ENCODE measurements at places on chromosomes 1 and 21.

DNA sequence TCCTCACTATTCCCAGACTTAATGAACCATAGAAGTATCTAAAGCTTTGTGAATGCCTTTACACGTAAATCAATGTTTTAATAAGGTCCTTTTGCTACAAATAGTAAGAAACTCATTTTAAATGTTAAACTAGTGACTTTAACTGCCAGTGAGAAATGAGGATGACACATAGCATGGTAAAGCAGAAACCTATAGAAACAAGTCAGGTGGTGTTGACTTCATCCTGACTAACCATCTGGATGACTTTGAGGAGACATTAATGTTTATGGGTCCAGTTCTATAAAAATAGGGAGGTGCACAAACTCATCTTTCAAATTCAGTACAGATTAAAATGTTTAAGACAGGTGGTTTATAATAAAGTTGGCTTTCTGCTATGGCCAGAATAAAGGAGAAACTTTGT lies 85.4 kb downstream of the COLGALT2 start:
- no peak for DNase-seq

- DNase-seq: no peak
Observed at GRCh38 chr1:13949546-13949945, 249.6 kb downstream of the PRDM2 start.

- no peak for DNase-seq
Observed at GRCh38 chr1:243546457-243546856, 290.6 kb downstream of the SDCCAG8 start.

GRCh38 chr1:14930247-14930965 lies 223.1 kb upstream of the TMEM51 start:
- DNase-seq: no peak

DNA sequence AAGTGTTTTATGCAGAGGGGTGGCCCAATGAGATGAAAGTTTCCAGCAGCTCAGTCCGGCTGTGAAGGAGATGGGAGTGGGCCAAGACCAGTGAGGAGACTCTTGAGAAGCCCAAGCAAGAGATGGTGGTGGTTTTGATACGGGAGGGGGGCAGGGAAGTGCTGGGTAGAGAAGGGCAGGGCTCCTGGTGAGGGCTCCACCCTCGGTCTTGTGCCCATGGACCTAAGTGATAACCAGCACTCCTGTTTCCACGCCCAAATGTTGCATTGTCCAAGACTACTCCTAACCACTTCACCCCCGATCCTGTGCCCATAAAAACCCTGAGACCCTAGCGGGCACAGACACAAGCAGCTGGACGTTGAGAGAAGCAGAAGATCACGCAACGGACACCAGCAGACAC lies 140.9 kb downstream of the MIS18A start:
- no peak for DNase-seq

GRCh38 chr1:152479792-152480595 lies 30.6 kb upstream of the LCE5A start:
- DNase-seq: peak; percentile 68

- no peak for DNase-seq
Observed at GRCh38 chr1:38571726-38572125, 287.8 kb downstream of the RRAGC start.

DNA sequence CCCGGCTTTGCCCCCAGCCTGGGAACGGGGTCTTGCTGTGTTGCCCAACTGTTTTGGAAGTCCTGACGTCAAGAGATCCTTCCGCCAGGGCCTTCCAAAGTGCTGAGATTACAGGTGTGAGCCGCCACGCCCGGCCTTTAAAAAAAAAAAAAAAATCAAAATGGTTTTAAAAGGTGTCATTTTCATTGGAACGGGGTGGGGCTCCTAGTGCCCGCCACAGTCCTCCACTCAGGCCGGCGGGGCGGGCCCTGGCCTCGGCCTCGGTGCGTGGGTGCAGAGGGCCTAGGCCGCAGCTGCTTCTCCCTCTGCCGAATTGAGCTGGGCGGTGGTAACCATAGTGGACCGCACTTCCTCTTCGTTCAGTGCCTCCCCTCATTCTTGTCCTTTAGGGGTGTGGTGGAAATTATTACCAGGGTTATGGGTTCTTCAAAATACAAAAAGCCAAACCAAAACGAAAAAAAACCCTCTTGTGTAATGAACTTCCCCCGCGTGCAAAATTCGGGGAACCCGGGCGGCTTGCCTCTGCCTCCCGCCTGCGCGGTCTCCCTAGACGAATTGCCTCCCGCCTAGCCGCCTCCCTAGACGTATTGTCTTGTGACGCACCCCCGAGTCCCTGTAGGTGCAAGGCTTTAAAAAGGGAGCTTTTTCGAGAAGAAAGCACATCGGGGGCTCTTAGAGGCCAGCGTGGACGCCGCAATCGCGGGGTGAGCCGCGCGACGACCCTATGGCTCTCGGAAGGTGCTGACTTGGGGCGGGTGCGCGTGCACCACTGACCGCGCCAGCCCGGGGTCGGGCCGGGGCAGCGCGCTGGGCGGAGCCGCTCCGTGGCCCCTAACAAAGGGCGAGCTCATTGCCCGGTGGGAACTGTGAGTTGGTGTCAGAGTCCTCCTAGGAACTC lies 10.5 kb upstream of the SPEN start:
- DNase-seq: peak; percentile 18

DNA sequence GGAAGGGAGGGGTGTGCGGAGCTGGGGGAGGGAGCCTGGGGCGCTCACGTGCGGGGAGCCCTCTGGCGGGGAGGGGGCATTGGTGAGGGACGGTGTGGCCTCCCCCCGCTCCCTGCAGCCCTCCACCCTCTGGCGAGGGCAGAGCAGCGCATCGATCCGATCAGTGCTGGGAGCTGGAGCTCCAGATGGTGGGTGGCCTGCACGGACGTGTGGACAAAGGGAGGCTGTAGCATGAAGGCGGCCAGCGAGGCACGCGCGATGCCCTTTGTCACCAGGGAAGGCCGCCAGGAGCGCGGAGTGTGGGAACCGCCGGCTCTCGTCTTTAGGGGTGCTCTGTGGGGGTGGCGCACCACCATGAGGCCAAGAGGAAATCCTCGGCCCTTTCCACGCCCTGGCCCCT lies 5.4 kb upstream of the HES5 start:
- no peak for DNase-seq

DNA sequence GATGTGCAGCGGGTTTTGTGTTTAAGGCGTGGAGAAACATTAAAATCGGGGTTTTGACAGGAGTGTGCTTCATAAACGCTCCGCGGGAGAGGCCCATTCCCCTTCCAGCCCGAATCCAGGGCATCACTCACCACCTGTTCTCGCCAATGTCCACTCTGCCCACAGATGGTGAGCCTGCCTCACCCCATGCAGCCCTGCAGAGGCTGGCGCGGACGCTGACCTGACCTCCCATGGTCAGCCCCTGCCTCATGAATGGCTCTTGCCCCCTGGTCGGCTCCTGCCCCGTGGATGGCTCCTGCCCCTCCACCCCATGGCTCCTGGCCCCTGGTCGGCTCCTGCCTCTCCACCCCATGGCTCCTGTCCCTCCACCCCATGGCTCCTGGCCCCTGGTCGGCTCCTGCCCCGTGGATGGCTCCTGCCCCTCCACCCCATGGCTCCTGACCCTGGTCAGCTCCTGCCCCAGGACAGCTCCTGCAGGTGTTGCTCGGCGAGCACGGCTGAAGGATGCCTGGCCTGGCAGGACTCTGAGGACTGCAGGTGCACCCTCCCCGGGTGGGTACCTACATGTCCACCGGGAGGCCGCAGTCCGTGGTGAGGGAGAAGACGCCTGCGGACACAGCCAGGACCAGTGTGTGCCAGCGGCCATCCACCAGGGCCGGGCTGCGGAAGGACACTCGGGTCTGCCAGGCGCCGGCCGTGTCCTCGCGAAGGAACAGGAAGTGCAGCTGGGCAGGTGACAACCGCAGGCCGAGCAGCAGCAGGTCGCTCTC lies 6.7 kb downstream of the KRTAP10-1 start:
- no peak for DNase-seq

DNA sequence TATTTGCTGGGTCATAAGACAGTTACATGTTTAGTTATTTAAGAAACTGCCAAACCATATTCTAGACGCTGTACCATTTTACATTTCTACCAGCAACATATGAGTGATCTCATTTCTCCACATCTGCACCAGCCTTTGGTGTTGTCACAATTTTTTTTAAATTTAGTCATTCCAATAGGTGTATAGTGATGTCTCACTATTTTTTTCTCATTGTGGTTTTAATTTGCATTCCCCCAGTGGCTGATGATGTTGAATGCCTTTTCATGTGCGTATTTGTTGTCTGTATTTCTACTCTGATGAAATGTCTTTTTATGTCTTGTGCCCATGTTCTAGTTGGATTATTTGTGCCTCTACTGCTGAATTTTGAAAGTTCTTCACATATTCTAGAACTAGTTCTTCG lies 38.4 kb downstream of the NFASC start:
- no peak for DNase-seq

GRCh38 chr1:235442788-235443429 lies 61.3 kb downstream of the B3GALNT2 start:
- DNase-seq: no peak

GRCh38 chr1:95953015-95953414 lies 719.0 kb downstream of the RWDD3 start:
- DNase-seq: no peak

- DNase-seq: no peak
Observed at GRCh38 chr1:31414980-31415370, 2.0 kb downstream of the SERINC2 start.

DNA sequence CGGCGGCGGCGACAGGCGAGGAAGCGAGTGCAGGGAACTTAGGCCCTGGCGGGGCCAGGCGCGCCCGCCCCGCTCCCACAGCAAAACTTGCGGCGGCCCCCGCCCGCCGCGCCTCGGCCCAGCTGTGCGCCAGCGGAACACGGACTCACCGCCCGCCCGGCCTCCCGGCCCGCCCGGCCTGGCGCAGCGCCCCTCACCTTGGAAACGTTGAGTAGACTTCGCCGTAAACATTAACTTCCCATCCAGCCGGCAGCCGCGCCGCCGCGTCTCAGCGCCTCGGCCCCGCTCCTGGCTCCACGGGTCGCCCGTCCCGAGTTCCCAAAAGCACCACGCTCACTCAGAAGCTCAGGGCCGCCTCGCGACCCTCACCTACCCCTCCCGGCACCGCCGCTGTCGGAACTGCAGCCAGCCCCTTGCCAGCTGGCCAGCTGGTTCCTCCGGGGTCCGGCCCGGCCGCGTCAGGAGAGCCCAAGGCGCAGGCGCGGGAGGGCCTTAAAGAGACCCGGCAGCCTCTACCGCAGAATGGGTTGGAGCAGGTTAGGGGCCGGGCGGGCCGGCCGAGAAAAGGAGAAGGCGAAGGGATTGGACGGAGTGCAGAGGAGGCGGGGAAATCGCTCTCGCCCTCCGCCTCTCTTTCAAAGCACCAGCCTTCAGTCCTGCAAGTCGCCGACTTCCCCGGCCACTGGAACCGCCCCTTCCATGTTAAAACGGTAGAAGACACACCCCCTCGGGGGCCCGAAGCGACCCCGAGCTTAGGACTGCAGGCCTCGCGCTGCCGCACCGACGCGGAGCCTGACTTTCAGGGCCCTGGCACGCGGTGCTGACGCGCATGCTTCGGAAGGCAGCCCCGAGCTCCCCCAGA lies at the start of gene EVI5:
TSS of gene EVI5 (minus strand) at position 470 of the 862 bp plus-strand sequence. CDS start 48,562 bp downstream, outside the sequence.
- DNase-seq: peak; percentile 13

DNA sequence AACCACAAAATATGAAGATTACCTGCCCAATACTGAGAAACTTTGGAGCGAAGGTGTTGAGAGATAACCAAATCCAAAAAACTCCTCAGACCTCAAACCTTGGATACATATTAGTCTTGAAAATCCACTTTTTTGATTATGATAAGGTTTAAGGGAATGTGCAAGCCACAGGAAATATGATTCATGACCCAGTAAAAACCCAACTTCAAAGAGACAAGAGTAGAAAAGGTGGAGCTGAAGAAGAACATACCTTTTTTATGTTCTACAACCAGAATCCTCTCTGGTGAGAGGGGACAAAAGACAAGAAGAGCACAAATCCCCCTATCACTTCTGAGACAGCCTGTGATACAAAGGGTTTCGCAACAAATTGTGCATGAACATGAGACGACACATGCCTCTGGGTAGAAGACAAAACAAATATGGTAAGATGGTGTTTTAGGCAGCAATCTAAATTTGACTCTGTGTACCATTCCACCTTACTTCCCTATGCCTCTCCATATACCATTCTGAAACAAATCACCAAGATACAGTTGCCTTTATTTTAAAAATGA lies 37.3 kb downstream of the COL24A1 start:
- DNase-seq: no peak

DNA sequence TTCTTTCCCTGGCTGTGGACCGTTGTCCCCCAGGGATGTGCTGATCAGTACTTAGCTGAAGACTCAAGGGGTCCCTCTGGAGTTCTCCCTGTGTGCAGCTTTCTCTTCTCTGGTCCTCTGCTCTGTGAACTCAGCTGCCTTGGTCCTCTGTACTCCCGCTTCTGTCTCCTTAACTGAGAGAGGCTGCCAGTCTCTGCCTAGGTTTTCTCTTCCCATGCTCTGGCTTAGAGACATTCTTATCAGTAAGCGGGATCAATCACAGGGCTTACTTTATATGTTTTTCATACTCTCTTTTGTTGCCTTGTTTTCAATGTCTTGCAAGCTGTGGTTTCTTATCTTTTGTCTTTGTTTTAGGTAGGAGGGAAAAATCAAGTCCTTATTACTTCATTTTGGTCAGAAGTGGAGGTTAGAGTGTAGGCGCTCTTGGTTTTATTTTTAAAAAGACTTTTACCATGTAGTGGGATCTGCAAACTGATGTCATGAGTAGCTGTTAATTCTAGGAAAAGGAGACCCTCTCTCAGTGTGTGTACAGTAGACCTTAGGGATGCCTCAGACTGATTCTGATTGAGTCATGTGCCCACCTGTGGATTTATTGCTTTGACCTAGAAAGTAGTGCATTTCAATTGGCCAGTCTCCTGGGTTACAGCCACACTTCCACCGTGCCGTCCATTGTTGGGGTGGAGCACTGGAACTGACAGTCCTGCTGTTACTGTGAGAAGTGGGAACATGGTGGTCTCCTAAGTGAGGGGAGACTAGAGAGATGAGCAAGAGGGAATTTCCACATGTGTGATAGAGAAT lies 46.6 kb downstream of the TTC3 start:
- DNase-seq: no peak

- no peak for DNase-seq
Observed at GRCh38 chr1:245942856-245943255, 564.2 kb downstream of the SMYD3 start.

DNA sequence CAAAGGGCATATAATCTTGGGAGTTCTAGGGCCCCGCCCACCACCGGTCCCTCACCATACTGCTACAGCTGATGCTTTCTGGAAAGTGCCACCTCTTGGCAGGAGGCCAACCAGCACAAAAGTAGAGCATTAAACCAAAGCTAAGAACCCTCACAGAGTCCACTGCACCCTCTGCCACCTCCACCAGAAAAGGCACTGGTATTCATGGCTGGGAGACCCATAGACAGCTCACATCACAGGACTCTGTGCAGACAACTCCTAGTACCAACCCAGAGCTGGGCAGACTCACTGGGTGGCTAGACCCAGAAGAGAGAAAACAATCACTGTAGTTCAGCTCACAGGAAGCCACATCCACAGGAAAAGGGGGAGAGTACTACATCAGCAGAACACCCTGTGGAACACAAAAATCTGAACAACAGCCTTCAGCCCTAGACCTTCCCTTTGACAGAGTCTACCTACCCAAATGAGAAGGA lies 10.8 kb downstream of the THEM4 start:
- peak; percentile 58 for DNase-seq

- DNase-seq: no peak
Observed at GRCh38 chr1:213606252-213606820, 381.4 kb upstream of the PROX1 start.
